ENCODE measurements at places on chromosomes 5 and 9.
A peak's percentile ranks its signal among the peaks of the same experiment; 100 is the strongest.

DNA sequence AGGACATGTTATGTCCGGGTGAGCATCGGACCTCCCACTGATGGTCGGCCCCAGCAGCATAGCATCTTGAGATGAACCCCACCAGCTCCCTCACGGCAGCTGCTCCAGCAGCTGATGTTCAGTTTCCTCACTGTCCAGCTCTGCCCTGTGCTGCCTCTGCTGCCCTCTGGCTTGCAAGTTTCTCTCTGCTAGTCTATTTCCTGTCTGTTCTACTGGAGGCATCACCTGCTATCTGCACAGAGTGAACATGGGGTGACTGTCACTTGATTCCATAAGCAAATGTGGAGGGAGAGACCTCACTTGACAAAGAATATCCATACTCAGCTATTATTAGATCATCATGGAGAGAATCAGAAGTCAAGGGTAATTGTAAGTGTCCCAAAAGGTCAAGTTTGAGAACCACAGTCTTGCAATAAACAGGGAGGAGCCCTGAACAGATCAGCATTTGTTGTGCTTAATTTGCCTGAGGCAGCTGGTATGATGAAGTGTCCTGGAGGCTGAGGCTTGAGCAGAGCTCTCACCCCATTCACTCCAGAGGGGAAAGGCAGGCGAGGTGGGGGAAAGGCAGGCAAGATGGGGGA is 702.8 kb downstream of the SEMA5A start:
- DNase-seq, result no peak

GRCh38 chr9:8186560-8186959 is 387.0 kb upstream of the DMAC1 start:
- DNase-seq, result no peak

- DNase-seq, result no peak
These were observed 148.5 kb downstream of the SGCD start for GRCh38 chr5:156475182-156476157.

DNA sequence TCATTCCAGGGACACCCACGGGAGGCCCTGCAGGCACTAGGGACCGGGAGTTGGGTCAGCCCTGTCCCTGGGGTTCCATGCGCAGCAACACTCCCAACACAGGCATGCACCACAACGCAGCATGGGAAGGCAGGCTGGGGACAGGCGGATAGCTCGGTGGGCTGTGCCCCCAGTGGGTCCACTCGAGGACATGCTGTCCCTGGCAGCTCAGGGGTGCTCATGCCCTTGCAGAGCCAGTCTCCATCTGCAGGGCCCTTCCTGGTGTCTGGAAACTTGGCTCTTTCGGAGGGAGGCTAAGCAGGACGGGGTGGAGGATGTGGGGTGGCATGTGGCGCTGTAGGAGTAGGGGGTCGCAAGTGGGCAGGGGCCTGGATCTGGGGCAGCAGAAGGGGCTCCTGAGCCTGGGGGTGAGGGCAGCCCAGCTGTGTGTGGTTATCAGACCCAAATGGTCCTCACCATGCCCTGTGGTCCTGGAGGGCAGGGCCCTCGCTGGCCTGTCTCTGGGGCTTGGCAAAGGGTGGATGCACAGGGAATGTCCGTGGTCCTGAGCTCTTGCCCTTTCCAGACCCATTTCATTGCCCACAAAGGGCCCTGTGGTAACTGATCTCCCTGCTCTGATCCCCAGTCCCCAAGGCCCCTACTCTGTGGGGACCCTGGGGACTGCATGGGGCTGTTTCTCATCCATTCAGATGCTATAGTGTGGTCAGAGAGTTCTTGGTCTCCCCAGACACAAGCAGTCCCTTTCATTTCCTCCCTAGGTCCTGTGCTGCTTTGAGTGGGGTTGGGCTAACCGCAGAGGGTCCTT is 90.3 kb upstream of the PHYKPL start:
- no peak for DNase-seq

DNA sequence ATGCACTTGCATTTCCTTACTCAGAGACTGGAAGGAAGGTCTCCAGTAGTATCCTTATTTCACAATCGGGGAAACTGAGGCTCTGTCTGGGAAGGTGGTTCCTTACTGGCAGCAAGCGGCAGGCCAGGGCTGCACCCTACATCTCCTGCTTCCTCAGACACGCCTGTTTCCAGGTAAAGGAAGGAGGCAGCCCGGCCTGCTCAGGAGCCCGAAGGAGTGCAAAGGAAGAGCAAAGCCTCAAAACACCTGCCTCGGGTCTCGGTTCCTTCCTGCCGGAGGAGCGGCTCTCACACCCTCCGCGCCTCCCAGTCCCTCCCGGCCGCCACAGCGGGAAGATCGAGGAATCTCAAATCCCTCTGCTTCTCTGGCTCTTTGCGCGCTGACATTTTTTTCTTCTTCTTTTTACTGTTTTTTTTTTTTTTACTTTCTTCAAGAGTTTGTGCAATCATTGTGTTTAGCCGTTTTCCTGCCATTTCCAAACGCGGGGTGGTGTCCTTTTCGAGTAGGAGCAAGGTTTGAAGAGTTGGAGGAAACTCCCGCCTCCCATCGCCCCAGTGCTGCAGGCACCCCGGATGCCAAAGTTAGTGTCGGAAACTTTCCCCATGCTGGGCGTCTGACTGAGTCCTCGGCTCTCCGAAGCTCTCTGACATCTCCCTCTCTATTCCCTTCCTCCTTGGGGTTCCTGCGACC is 1.0 kb downstream of the GGTA1 start:
- no peak for DNase-seq

GRCh38 chr9:33051144-33051543 is 25.3 kb downstream of the SMU1 start:
- DNase-seq, result no peak

- DNase-seq, result no peak
These were observed 168.5 kb downstream of the RAB3C start for GRCh38 chr5:58751222-58751837.

GRCh38 chr5:17118631-17119030 is 98.8 kb upstream of the BASP1 start:
- DNase-seq, result no peak

DNA sequence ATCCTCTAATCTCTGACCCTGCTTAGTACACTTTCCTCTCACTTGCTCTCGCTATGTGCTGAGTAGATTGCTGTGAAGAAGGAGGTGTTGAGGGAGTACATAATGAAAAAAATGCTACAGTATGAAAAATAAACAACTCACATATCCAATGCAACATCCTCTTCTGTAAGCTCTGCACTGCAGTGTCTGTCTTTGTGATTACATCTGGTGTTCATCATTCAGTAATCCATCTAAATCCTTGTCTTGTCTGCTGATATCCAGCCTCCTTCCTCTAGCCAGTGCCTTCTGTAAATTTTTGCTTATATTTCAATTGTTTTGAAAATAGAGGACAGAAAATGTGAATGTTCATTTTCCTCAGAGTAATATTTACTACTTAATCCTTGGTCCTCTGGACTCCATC is 57.4 kb upstream of the CDH12 start:
- no peak for DNase-seq

DNA sequence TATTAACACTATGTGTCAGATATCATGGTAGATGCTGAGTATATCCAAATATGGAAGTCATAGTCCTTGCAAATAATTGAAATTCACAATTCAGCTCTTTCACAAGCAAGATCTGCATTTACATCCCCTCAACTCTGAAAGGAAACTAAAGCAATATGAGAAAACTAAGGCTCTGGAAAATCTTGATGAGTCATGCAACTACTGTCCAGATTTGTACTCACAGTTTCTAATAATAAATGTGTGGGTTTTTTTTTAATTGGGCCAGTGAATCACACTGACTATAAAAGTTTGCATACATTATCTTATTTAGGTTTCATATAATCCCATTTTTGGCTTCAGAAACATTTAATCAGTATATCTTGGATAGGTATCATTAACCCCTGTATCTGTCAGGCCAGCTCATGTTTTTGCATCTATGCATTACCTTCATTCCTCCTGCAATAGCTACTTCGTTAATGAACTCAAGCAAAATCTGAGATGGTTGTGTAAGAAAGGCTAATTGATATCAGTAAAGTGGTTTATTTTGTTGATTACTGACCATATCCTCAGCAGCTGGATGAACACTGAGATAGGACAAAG is 58.7 kb upstream of the PRR16 start:
- DNase-seq, result no peak

DNA sequence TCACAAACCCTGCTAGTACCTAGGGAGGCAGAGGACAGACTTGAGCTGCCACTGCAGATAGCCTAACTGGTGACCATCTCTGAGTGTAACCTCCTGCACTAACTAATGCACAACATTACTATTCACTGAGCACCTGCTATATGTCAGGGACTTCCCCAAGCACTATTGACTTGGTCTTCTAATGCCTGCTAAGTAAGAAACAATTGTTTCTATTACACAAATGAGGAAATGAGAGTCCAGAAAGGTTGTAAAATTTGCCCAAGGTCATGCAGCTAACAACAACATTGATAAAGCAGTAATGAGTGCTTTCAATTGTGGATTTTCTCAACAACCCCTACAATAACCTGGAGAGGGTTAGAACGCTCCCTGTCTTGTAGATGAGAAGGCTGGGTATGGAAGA is 183.7 kb downstream of the ZNF462 start:
- no peak for DNase-seq

DNA sequence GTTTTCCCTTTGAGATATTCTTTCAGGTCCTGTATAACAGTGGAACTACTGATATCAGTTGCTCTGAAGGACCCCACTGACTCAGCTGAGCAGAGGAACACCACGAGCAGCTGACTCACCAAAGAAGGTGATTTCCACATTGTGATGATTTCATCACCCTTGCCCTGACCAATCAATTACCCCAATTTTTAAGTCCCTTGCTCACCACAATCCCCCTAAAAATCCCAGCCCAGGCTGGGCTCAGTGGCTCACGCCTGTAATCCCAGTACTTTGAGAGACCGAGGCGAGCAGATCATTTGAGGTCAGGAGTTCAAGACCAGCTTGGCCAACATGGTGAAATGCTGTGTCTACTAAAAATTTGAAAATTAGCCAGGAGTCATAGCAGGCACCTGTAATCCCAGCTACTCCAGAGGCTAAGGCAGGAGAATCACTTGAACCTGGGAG is 125.3 kb upstream of the ABCA1 start:
- peak; percentile 33 for DNase-seq

- no peak for DNase-seq
These were observed 666.3 kb downstream of the DNAH5 start for GRCh38 chr5:13278148-13278547.

DNA sequence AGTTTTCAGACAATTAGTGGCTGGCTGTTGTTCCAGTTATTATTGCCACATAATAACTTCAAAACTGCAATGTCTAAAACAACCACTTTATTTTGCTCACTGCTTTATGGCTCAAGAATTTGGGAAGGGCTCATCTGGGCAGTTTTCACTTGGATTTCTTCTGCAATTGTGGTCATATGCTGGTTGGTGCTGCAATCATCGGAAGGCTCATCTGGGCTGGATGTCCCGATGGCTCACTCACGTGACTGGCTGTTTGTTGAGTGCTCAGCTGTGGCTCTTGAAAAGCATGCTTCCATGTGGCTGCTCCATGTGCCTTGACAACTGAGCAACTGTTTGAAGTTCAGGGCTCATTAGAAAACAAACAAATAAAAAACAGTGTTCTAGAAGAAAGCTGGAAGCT is 1032.5 kb downstream of the DTWD2 start:
- DNase-seq, result no peak

GRCh38 chr5:137342764-137343163 is 156.4 kb downstream of the SPOCK1 start:
- DNase-seq, result no peak

DNA sequence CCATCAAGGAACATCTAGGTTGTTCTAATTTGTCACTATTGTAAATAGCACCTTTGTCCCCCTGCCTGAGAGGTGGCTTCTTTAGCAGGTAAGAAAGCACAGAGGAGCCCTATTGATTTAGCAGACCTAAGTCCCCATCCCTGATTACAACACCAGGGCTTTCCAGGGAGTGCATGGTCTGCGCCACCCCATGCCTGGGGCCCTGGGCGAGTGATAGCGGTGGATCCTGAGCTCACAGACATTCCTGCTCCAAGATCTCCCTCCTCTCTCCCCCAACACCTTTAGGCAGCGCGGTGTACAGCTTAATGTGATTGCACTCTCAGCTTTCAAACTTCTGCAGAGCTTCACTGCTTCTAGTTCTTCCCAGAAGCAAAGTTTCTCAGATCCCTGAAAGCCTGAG is 67.4 kb upstream of the WWC1 start:
- no peak for DNase-seq

GRCh38 chr9:111926421-111926875 is 29.8 kb downstream of the UGCG start:
- peak; percentile 72 for DNase-seq

GRCh38 chr5:79731775-79732174 is 42.1 kb downstream of the CMYA5 start:
- no peak for DNase-seq

DNA sequence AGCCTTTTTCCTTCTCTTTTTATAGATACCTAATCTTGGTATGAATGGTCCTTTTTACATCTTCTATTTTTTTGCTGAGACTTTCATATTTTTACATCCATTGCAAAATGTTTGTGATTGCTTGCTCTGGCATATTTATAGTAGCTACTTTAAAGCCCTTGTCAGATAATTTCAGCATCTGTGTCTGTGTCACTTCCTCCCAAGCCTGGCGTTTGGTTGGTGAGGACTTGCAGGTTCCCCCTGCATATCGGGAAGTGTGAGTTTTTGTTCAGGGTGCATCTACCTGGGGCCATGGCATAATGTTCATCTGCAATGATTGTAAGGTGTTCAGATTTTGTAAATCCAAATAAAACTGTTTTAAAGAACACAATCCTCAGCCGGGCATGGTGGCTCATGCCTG is 8.9 kb downstream of the FBXW5 start:
- no peak for DNase-seq

- no peak for DNase-seq
These were observed 275.0 kb downstream of the ARHGEF28 start for GRCh38 chr5:73901043-73901442.

DNA sequence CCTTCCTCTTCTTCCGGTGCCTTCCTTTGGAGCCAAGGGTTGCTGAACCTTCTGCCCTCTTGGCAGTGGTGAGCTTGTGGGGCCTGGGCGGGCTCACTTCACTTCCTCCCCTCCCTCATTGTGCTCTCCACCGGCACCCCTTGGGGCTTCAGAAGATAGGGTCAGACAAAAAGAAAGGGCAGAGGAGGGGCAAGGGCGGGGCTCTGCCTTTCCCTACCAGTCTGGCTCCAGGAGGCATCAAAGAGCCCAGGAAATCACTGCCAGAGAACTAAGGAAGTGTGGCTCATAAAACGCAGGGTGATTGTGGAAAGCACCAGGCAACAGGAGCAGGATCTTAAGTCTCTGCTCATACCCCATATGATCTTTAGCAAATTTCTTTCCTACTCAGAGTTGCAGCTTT is 34.8 kb downstream of the ACOT12 start:
- DNase-seq, result no peak

GRCh38 chr5:107121793-107122519 is 548.8 kb downstream of the EFNA5 start:
- no peak for DNase-seq

- DNase-seq, result no peak
These were observed 33.4 kb downstream of the SEMA5A start for GRCh38 chr5:9512457-9512856.

- DNase-seq, result no peak
These were observed 32.4 kb downstream of the AOPEP start for GRCh38 chr9:94758880-94759279.

- no peak for DNase-seq
These were observed 214.7 kb downstream of the MAST4 start for GRCh38 chr5:66810848-66811261.

- no peak for DNase-seq
These were observed 8.4 kb downstream of the GFI1B start for GRCh38 chr9:132986640-132987620.

All from activated CD4-positive, alpha-beta memory T cell treated with anti-CD3 and anti-CD28 coated beads, Interleukin-2, amount 10 ng/mL, durations not matched to agents 7 days and 5 days (primary cell).